ENCODE measurements at places on chromosomes 5 and 9.

GRCh38 chr9:5518937-5519319 lies 8.6 kb downstream of the PDCD1LG2 start:
- DNase-seq = no peak

GRCh38 chr5:96687812-96688453 lies 25.8 kb downstream of the CAST start:
- DNase-seq = peak; percentile 45

GRCh38 chr5:143842920-143843319 lies 31.0 kb downstream of the HMHB1 start:
- peak; percentile 35 for DNase-seq

GRCh38 chr9:89778100-89779090 lies 173.6 kb downstream of the GADD45G start:
- DNase-seq = no peak

DNA sequence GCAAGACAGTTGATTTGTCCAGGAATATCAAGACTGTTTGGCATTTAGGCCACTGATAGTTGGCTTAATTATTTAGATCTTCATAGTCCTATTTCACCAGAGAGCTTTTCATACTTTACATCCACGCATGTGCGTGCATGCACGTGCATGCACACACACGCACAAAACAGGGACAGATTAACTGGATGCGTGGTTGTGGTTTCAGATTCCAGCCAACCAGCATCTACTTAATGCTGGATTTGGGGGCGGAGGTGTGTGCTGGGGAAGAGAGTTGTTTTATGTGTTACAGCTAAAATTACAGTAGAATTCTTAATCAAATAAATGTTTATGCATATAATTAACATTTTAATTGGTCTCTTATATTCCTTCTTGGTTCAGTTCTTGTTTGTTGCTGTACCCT lies 7.3 kb downstream of the RNF14 start:
- DNase-seq = no peak

- DNase-seq = peak; percentile 49
Observed at GRCh38 chr5:147303976-147304375, 69.2 kb downstream of the STK32A start.

GRCh38 chr9:20402273-20402875 lies 219.9 kb downstream of the MLLT3 start:
- no peak for DNase-seq

DNA sequence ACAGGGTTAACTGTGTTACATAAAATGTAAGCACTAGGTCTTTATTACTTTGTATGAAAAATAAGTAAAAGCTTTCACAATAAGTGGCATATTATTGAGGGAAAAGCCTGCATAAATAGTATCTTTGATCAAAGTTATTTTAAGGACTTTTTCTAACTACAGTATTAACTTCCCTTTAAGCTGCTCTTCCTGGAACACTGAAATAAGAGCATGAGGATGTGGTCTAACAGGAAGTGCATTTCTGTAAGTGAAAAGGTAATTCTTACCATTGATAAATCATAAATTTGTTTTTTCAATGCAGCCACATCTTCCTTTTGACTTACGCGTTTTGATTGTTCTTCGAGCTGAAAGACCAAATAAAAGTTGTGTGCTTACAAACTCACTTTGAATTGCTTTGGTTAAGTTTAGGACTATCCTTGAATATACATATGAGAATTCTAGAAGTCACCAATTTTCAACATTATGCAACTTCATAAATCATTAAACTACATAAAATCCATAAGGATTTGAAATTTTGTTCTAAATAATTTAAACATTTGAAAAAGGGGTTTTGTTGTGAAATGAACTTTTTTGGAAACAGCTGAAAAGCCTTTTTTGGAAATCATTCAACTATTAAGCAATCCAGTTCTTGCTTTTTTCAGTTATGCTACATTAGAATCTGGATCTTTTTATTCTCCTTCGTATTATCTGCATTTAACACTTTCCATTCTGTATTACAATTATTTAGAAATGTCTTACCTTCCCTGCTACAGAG lies 50.6 kb downstream of the RASEF start:
- DNase-seq = no peak

DNA sequence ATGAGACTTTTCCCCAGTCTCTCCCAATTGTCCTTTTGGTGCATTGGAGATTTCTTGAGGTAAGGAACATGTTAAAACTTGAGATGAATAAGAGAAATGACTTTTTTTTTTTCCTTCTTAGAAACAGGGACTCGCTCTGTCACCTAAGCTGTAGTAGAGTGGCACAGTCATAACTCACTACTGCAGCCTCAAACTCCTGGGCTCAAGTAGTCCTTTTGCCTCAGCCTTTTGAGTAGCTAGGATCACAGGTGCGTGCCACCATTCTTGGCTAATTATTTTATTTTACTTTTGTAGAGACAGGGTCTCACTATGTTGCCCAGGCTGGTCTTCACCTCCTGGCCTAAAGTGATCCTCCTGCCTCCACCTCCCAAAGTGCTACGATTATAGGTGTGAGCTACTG lies 25.9 kb downstream of the CDC42SE2 start:
- no peak for DNase-seq

DNA sequence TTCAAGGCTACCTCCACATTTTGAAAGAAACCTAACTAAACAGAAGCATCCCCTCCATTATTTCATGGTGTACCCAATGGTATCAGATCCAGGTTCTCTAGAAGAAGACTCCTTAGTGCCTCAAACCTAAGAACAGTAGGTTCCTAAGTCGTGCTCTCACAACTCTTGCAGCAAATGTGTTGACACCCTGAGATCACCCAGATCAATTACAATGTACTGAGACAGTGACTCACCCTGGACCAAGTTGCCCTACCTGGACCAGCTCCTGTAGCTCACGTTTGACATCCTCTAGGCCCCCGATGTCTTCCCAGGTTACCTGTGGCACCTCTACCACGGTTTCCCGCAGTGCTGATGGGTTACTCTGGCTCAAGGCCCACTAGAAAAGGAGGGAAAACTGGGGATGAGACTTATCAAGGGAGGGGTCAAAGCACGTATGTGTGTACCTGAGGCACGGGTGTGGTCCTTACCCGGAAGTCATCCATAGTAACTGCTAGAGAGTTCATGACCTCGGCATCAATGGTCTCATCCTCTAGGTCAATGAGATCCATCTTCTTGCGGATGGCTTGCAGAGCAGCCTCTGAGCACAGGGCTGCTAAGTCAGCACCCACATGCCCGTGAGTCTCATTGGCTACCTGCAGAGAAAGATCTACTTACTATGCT lies 11.7 kb downstream of the VCP start:
- DNase-seq = no peak

DNA sequence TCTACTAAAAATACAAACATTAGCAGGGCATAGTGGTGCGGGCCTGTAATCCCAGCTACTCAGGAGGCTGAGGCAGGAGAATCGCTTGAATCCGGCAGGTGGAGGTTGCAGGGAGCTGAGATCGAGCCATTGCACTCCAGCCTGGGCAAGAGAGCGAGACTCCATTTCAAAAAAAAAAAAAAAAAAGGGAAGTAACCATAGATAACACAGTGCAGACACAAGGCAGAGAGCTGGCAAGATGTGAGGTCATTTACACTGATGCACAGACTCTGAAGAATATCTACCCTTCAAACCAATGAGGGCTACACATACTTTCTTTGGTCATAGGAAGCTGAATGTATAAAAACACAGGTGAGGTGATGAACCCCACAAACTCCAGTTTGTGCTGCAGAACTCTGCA lies 131.9 kb downstream of the DCP2 start:
- no peak for DNase-seq

DNA sequence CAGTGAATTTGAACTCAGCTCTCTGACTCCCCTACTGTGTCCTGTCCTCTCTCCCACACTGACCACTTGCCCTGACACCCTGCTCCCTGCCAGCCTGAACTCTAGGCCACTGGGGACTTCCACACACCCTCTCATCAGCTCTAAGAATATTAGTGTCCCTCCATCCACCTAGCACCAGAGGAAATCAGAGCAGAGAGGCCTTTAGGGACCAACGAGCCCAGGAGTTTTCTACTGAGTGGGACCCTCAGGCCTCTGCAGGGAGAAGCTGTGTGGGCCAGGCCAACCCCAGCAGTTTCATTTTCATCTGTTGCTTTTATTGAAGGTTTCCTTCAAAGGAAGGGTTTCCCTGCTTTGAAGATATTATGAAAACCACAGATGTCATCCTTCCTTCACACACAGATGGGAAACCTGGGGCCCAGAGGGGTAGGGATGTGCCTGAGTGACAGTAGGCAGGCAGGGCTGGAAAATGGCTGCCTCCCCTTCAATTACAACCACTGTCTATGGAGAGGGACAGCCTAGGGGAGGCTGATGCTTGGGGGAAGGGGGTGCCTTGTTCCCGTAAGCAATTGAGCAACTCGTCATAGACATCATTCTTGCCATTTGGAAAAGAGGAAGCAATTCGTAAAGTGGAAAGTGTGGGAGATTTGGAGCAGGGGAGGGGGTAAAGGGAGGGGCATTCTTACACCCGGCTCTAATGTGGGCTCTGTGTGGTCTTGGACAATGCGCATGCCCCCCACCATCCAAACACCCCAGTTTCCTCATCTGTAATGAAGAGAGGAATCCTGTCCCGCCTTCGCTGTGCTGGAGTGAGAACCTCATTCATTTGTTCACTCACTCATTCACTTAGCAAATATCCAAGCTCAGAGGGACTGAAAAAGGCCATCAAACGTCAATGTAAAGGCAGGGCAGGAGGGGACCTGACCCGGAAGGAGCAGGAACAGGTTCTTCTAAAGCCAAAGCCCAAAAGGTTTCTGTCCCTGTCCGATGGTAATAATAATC lies 3.9 kb downstream of the GLIPR2 start:
- DNase-seq = no peak

- DNase-seq = no peak
Observed at GRCh38 chr9:69748304-69748703, 11.5 kb downstream of the PTAR1 start.

GRCh38 chr5:151233616-151234085 lies 9.8 kb upstream of the CCDC69 start:
- DNase-seq = no peak

GRCh38 chr9:33117306-33117705 lies 40.8 kb upstream of the SMU1 start:
- DNase-seq = peak; percentile 71

DNA sequence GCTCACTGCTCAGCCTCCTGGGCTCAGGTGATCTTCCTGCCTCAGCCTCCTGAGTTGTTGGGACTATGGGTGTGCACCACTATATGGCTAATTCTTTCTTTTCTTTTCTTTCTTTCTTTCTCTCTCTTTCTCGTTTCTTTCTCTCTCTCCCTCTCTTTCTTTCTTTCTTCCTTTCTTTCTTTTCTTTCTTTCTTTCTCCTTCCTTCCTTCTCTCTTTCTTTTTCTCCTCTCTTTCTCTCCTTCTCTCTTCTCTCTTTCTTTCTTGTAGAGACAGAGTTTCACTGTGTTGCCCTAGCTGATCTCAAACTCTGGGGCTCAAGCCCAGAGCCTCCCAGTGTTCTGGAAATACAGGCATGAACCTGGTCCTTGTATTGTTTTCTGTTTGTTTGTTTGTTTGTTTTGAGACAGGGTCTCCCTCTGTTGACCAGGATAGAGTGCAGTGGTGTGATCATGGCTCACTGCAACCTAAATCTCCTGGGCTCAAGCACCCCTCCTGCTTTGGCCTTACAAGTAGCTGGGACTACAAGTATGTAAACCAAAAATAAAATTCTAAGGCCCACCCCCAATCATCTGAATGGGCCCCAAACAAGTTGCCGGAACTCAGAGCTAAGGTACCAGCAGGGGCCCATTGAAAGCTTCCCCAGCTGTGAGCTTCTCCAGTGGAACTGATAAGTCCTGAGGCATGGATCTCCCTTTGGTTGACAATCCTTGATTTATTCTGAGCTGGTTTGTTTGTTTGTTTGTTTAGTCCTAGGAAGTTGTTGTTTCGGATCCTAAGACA lies 11.9 kb upstream of the BTF3 start:
- no peak for DNase-seq

DNA sequence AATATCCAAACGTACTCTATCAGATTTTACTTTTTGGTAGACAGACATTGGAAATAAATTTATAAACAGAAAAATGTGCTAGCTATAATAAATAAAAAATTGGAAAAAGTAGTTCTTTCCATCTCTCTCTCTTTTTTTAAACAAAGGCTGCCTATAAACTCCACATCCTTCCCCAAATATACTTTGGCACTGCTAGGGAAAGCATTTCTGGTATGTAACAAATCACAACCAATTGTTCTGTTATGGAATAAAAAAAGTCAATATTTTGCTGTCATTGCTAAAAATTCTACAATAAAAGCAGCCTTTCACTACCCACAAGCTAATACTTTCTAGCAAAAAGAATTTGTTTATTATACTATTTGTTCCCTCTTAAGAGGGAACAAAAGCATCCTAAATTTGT lies 169.2 kb upstream of the TARS1 start:
- no peak for DNase-seq
